Vagina (tissue), 2 donors: ENCODE measurements at places on chromosomes 6 and 20.

DNA sequence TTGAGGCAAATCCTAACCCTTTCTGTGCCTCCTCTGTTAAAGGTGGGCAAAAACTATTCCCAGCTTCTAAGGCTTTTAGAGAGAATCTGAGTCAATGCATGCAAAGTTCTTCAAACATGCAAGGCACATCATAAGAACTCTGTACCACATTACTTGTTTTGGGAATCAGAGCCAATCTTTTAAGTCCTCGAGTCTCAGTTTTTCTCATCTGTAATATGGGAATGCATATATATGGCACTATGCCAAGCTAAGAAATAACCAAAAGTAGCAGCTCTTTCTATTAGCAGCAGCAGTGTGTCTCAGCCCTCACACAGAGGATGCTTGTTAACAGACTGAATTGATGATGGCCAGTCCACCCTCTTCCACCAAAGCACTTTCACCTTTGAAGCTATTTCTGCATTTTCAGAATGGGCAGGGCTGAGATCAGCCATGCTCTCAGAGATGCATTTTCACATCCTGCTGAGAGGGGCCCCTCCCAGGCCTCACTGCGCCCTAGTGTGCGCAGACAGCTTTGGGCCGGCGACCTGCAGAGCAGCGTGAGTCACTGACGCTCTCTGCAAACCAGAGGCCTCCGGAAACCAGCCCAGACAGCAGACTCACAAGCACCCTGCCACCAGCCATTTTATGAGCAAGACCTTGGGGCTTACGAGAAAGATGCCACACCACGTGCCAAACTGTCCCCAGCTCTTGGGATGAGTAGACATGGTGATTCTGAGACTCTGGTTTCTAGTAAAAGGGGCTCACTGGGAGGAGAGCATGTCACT, 138.0 kb downstream of the NFATC2 start:
- DNase-seq, result no peak

DNA sequence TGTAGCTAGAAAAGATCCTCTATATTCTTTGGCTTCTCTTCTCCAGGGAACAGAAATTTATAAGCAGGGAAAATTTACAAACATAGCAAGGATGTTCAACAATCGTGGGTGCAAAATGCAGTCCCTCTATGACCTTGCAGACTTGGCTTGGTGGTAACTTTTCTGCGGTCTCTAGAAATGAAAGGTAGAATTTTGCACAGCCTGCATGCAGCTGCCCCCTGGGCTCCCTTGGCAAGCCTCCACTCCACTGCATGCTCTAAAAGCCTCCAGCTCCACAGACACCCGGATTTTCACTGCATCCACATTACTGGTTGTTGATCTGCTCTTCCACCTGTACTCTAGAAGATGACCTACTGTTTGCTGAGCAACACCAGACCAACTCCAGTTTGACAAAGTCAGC, 236.5 kb upstream of the EYS start:
- no peak for DNase-seq

- DNase-seq, result no peak
Observed at GRCh38 chr6:143204045-143204444, 143.4 kb downstream of the AIG1 start.

DNA sequence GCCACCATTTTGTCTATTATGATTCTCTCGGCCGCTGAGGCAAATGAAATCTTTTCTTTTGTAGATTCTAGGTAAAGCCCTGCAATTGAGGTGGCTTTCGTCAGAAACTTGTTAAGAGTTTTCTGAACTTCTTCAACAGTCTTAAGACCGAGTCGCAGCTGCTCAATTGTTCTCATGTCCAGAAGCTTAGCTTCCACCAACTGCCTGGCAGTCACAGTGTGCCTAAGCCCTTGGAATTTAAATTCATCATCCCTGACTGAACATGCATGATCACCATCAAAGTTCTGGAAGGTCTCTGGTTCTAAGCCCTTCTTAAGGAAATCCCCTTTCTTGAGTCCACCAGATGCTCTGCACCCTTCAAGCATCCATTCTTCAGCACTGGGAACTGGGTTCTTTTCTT, 25.7 kb downstream of the DST start:
- no peak for DNase-seq

GRCh38 chr20:32326504-32326845, 31.7 kb upstream of the ASXL1 start:
- no peak for DNase-seq
